ENCODE measurements at places on chromosomes 3 and 15.

DNA sequence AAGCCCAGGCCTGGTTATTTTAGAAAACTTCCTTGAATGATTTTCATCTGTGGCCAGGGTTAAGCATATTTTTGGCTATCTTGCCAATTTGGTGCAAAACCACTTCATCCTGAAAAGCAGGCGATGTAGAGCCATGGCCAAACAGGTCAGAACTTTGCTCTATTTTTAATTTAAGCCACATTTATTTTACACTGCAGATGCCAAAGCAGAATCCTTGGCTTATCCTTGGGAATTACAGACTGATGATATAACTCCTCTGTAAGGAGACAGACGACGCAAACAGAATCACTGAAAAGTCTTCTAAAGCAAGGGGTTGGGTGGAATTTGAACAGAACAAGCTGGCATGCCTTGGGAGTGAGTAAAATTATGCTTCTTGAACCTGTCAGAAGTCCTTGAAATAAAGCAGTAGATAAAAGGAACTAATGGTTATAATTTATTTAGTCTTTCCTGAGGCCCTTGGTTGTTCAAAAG is 121.9 kb downstream of the CHST2 start:
- no peak for DNase-seq

GRCh38 chr15:85313339-85313738 is 67.1 kb upstream of the AKAP13 start:
- no peak for DNase-seq

DNA sequence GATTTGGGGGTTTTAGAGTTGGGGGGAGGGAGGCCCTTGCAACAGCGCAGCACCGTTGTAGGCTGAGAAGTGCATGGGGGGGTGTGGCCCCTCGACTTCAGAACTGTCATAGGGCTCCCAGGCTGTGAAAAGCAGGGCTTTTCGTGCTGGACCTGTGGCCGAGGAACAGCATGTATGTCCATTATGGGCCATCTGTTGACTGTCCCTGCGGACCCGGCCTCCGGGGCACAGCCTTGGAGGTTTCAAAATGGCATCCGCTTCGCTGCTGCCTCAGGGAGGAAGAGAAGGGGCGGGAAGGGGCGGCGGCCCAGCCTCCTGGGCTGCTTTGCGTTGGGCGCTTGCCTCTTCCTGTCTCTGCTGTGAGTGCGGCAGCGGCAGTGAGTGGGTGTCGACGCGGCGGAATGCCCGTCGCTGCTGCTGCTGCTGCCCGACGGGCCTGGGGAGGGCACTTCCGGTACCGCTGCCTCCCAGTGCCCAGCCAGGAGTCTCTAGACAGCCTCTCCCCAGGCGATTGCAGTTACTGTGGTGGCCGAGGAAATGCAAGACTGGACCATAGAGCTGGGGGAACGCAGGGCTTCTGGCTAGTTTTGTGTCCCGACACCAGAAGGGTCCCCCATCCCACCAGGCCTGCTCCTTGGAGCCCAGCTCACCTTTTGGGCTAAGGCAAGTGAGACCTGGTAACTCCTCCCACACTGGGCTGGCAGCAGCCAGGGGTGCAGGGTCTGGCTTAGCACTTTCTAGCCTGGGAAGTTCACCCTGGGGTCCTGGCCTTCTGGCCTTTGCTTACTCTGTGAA is 1.9 kb downstream of the GNAI2 start:
- DNase-seq: no peak

DNA sequence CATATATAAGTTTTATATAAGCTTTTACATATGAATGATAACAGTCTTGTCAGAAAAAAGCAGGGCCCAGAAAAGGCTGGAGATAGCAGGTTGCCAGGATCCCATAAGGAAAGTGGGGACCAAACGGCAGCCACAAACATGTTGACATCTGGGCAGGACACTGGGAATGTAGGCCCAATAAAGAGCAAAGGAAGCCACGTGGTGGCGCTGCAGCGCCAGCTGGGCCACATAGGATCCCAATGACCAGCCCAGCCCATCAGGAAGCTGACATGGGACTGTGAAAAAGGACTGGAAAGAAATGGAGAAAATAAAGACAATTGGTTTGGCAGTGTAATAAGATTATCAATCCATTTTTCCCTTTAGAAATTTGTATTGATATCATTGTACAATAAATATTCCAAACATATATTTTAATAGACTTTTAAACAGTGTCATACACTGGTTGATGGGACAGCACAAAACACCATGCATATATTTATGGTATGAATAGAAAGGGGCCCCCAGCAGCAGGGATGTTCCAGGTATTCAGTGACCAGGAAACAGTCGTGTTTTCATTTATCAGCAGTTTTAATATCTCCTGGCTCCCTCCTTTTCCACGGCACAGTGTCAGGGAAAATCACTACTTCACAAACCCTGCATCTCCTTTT is 89.0 kb upstream of the STRIT1 start:
- DNase-seq: peak; percentile 76

DNA sequence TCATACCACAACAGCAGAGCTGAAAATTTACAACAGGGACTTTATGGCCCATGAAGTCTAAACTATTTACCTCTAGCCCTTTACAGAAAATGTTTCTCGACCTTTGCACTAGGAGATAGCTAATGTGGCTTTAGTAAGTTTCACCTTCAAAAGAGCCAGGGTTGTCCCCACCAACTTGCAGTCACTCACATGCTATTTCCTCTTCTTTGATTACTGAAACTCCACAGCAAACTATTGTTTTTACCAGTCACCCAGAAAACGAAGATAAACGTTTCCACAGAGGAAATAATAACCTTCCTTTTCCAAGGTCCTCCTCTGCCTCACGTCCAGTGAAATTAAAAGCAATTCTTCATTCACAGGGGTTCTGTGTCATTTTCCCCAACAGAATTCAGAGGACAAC is 48.2 kb downstream of the WWTR1 start:
- DNase-seq: no peak

GRCh38 chr3:3038201-3038991 is 71.8 kb downstream of the IL5RA start:
- no peak for DNase-seq

DNA sequence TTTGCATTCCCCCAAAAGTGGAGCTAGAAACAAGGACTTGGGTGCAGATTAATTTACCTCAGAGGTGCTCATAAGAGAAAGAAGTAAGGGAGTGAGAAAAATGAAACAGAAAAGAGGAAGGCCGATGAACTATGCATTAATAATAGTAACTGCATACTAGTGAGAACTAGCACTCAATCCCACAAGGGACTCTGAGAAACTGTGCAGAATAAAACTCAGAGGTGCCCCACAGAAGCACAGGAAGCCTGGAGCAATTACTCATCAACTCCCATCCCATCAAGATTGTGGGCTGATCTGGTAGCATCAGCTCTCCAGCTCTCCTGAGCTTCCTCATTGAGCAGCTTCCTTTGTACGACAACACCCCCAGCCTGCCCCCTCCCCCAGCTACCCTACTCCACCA is 50.8 kb downstream of the CLDN18 start:
- DNase-seq: no peak

DNA sequence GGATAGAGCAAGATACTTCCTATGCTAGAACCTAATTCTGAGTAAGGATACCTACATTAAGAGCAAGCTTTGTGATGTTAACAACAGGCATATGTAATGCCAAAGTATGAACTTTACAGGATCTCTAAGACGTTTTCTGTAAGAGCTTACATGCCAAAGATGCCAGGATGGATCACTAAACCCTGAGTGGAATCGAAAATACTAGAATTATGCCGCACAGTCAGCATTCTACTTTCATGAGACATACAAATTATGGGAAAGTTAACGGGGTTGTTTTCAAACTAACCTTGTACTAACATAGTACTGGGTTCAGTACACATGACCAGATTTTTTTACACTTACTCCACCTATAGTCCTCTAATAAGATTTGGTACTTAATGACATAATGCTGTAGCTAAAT is 55.1 kb downstream of the AAGAB start:
- DNase-seq: no peak

GRCh38 chr3:97438131-97438530 is 326.4 kb upstream of the ARL6 start:
- no peak for DNase-seq

DNA sequence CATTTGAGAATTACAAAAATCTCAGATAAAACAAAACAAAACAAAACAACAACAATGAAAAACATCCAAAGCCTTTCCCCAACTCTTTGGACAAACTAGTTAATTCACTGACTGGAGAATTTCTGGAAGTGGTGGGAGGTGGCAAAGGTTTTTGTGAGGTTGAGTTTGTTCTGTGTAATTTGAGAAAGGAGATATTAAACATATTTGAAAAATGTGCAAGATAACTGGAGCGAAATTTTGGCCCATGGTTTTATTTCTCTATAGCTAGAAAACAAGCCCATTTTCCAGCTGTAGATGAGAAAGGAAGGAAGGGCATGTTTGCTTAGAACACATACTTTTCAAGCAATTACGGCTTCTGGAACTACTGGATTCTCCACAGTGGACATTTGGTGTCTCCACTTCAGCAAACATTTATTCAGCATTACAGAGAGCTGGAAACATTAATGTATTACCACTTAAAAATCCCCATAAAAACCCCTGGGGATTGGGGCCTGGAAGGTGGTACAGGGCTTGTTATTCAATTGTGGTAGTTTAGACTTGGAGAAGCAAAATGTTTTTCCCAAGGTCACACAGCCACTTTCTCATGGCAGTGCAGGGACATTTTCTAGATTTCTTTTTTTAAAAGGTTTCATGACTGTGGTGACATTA is 135.8 kb downstream of the THSD4 start:
- DNase-seq: no peak

DNA sequence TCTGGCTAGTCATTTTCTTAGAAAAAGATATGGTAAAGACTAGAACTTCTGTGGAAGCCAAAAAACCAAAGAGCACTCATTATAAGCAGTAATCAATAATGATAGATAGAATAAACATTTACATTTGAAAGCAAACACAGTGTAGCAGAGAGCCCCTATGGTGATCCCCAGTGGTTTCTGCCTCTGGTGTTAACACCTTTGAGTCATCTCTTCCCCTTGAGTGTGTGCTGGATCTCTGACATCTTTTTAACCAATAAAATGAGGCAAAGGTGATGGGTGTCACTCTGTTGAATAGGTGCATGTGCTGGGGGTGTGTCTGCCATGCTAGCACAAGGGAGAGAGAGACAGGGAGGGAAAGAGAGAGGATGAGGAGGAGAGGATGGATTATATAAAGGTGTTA is 121.6 kb downstream of the TFG start:
- no peak for DNase-seq
